Retina (tissue), 1 donor: ENCODE measurements at places on chromosomes 4 and X.

GRCh38 chrX:17860179-17860780, 818 bp downstream of the RAI2 start:
- peak; percentile 55 for DNase-seq

GRCh38 chr4:53089936-53090729, 228.0 kb downstream of the RASL11B start:
- DNase-seq = no peak

DNA sequence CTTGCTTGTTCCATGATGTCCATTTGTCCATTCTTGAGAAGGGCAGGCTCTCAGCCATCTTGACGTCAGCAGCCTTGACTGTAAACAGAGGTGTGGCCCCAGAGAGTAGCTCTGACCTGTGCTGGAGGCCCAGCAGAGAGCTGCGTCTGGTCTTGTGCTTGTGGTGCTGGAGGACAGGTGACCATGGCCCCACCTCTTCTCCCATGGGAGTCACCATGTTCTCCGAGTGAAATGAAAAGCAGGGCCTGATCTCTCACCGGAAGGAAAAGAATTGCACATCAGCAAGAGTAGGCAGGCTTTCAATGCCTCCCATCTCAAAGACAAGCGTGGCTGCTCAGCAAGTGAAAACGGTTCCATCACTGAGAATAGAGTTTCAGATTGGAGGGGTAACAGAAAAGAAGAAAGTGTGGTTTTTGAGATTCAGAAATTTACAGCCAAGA, 11.5 kb downstream of the PARM1 start:
- no peak for DNase-seq

DNA sequence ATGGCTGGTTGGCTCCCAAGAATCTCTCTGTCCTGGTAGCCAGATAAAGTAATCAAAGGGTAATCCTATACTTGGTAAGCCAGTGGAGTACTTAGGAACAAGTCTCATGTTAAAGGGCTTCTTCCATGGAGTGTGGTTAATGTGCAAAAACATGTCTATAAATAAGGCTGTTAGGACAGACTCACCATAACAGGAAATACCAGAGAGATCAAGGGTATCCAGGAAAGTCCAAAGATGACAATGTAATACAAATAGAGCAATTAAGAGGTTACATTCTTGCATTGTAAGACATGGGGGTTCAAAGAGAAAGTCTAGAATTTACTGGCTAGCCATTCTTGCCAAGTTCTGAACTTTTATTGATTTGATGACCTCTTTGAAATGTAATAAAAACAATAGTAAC, 61.9 kb upstream of the ZCCHC13 start:
- no peak for DNase-seq

- DNase-seq = no peak
These were observed 13.8 kb upstream of the CFAP299 start for GRCh38 chr4:80321776-80322175.

- no peak for DNase-seq
These were observed 685.8 kb downstream of the GABRG1 start for GRCh38 chr4:45438047-45438446.

DNA sequence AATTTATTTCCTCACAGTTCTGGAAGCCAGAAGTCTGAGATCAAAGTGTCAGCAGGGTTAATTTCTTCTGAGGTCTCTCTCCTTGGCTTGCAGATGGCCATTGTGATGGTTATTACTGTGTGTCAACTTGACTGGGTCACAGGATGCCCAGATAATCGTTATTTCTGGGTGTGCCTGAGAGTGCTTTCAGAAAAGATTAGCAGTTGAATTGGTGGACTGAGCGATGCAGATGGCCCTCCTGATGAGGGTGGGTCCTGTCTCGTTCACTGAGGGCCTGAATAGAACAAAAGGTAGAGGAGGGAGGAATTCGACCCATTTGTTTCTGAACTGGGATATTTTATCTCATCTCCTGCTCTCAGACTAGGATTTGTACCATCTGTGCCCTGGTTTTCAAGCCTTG, 15.7 kb downstream of the SMIM43 start:
- DNase-seq = no peak

DNA sequence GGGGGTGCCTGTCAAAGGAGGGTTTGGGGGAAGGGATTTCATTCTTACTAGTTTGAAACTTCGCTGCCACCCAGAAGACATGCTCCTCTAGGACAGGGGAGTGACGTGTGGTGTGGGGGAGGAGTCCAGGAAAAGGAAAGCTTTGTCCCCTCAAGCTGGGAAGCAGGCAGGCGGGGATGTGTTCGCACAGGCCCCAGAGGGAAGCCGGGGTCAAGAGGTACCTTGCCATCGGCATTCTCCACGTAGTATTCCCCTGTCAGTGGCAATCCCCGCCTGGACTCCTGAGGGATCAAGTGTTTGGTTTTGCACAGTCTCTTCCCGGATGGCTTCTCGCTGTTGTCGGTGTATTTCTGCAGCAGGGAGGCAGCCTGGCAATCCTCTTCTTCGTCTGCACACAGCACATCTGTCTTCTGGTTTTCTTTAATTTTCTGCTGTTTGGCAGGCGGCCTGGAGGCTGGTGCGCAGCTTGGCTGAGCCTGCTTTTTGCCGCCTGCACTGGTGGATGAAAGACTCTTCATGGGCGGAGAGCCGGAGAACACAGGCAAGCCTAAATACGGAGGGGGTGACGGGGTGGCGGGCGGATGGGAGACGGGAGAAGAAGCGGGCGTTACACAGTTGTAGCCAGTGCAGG, 35.1 kb downstream of the BCOR start:
- DNase-seq = no peak

GRCh38 chrX:48972220-48973164, 848 bp upstream of the KCND1 start:
- peak; percentile 36 for DNase-seq

- no peak for DNase-seq
These were observed 233.4 kb upstream of the HAND2 start for GRCh38 chr4:173763389-173763788.

DNA sequence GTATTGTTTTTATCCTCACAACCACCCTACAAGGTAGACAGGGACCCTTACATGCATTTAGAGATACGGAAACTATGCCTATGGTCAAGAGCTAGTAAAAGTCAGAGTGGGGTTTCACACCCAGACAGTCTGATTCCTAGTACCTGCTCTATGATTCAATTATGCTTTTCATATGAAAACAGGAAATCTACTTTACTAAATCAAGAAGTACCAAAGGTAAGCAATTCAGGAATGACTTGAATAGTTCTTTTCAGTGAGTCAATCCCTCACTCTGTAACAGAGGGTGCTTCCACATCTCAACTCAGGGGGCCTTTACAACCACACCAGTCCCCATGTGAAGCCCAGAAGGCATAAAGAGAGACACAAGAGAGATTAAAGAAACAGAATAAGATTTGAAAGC, 191.4 kb downstream of the PPP3CA start:
- DNase-seq = no peak

- DNase-seq = no peak
These were observed 21.9 kb upstream of the GPR78 start for GRCh38 chr4:8558080-8558960.

GRCh38 chrX:34877436-34877835, 65.2 kb upstream of the FAM47B start:
- no peak for DNase-seq

DNA sequence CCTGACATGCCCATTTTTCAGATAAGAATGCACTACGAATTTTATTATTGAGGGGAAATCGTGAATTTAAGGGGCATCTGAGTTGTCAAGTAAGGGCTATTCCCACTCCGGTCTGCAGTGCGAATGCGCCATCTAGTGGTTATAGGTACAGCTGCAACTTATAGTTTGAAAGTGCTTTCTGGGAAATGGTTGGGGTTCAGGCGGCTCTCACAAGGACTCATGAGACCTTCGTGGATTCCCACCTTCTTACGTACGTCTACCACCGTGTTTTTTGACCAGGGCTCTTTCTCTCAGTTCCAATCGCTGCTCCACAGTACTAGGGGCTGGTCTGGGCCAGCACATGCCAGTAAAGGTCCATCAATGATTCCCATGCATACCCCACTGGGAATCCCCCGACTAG, 12.3 kb downstream of the MSL3 start:
- DNase-seq = peak; percentile 58

- no peak for DNase-seq
These were observed 67.5 kb downstream of the TECRL start for GRCh38 chr4:64341711-64342110.

DNA sequence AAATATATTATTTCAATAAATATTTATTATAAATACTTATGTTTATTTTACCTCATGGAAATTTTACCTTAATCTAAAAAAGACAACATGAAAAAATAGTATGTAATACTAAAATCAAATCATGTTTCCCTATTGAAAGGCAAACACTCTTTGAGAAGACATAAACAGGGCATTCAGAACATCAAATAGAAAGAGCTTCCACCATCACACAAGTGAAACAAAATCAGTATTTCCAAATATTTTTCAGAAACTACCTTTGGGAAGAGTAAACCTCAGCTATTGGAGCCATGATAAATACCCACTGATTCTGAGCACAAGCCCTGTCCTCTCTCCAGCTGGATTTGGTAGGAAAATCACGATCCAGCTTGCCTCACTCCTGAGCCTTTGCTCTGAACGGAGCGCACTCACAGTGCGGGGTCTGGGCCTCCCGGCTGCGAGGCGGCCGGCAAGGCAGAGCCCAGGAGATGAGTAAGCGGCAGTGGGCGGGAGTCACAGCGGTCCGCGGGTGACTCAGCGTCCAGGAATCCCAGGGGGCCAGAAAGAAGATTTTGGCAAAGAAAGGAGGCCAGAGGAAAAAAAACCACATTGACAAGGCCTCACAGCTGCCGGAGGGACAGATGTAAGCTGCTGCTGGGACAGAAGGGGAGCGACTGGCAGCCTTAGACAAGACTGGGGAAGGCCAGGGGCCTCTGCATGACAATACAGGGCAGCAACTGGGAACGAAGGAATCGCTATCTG, 14.7 kb upstream of the ANXA5 start:
- DNase-seq = peak; percentile 88

GRCh38 chr4:97645071-97645821, 498.0 kb downstream of the STPG2 start:
- no peak for DNase-seq

DNA sequence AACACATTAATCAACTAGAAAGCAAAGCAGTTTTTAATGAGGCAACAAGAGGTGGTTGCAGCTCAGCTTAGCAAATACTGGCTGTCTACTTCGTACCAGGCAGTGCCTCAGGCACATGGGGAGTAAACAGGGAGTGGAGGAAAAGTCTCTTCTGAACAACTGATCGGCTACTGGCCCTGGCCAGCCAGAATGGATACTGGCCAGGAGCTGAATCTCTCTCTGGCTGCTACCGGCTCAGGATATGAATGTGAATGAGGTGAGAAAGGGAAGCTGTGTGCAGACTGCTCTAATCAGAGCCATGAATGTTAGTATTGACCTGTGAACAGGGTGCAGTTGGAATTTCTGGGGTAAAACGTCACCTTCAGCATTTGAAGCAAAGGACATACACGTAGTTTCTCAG, 77.3 kb downstream of the STK32B start:
- no peak for DNase-seq

- no peak for DNase-seq
These were observed 508.5 kb downstream of the MID1IP1 start for GRCh38 chrX:39309721-39310152.

DNA sequence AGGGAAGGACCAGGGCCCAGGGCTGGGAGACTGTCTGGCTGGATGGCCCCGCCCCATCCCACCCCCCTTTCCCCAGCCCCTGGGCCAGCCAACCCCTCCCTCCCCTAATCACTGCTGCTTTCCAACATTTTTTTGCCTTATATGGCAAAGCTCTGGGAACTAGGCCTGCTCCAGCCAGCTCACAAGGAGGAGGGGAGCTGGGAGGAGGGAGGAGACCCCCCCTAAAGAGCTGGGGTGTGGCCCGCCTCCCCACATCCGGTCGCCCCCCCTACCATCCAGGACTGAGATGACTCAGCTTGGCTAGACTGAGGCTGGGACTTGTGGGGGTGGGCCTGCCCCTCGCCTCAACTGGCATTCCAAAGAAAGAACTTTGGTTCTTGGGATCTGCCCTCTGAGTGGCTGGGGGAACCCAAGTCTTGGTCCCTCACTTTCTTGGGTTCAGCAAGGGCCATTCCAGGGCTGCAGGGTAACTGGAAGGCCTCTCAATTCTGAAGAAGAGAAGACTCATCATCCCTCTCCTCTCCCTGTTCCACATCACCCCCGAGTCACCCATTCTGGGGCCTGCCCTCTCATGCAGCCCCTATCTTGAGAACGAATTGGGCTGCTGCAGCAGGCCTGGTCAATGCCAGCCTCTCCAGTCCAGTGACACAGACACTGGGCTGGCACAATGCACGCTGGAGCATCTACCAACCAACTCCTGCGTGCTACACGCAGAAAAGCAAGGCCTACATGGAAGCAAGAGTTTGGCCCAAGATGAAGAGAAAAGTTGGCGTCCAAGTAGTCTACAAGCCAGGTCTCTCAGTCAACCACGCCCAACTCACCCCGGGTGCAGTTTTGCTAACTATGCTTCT, 4.8 kb downstream of the FLNA start:
- DNase-seq = peak; percentile 43

DNA sequence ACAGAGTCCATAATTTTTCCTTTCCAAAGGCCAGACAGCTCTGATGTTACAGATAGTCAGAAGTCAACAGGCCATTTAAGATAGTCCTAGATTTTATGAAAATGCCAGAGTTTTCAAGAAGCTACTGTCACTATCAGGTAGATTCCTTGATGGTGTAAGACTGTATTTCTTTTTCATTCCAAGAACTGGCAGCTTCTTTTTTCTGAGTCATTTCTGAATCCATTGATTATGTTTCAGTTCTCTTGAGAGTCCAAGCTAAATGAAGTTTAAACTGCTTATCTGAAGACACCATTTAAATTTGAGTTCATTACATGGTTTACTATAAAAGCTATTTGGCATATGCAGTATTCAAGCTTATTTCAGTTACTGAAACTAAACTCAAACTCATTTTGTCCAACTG, 44.6 kb downstream of the RASSF6 start:
- DNase-seq = no peak

DNA sequence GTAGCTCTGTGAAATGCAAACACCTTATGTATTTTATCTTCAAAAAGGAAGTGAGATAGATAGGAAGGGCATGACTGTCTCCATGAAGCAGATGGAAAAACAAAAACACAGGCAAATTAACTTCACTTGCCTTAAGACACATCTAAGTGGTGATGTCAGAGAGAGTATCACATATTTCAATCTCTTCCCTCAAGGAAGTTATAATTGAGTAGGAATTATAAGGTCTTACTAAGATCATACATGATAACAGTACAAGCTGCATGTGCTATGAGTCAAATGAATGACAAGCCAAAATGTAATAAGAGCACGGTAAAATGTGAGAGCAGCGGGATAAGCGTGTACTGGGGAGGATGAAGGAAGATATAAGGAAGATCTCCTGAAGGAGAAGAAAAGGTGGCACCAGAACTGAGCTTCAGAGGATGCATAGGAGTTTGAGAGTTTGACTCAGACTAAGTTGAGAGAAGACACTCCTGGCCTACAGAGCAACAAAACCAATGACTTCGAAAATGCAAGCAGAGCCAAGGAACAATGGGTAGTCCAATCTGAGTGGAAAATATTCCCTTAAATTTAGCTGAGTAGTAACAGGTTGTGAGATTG, 43.3 kb upstream of the GALNT7 start:
- no peak for DNase-seq

- peak; percentile 76 for DNase-seq
These were observed 1.1 kb downstream of the TMEM131L start for GRCh38 chr4:153466949-153467896.
